ENCODE measurements at places on chromosomes 5 and 9.
A peak's percentile ranks its signal among the peaks of the same experiment; 100 is the strongest.

- DNase-seq, result no peak
These were observed 82.5 kb downstream of the CSNK1G3 start for GRCh38 chr5:123594434-123594833.

DNA sequence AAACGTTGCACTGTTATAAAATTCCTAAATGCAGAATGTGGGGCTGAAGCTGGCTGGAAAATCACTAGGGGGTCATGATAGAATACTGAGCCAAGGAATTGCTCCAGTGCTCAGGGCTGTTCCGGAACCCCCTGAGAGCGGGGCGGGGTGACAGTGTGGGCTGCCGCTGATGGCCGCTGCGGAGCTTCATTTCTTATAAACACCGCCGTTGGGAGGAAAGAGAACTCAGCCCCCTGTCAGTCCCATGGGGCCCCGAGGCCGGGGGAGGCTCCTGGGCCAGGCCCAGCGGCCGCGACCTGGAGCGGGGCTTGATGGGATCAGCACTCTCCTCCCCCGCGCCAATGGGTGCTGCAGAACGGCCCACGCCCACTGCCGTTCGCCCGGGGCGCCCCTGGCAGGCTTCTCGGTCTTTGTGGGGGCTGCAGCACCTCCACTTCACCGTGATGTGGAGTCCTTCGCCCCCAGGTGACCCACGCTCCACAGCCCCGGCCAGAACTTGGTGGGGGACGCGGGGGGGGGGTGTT lies 5.2 kb upstream of the IRF1 start:
- peak; percentile 75 for DNase-seq

- no peak for DNase-seq
These were observed 113.3 kb upstream of the RAD23B start for GRCh38 chr9:107169796-107170195.

DNA sequence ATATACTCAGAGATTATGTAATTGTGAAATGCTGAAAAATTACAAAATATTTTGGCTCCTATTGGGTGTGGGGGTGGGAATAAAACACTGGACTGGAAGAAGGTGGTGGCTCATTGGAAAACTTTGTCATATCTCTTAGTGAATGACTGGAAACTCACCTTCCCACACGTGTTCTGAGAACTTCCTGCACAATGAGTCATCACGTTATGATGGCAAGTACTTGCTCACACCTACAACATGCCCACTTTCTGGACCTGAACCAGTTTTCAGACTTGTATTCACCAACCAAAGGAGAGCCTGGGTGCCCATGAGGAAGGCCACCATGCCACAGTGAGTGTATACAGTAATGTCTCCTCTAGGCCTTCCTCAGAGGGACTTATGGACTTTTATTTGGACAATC lies 294.8 kb downstream of the ASTN2 start:
- no peak for DNase-seq

DNA sequence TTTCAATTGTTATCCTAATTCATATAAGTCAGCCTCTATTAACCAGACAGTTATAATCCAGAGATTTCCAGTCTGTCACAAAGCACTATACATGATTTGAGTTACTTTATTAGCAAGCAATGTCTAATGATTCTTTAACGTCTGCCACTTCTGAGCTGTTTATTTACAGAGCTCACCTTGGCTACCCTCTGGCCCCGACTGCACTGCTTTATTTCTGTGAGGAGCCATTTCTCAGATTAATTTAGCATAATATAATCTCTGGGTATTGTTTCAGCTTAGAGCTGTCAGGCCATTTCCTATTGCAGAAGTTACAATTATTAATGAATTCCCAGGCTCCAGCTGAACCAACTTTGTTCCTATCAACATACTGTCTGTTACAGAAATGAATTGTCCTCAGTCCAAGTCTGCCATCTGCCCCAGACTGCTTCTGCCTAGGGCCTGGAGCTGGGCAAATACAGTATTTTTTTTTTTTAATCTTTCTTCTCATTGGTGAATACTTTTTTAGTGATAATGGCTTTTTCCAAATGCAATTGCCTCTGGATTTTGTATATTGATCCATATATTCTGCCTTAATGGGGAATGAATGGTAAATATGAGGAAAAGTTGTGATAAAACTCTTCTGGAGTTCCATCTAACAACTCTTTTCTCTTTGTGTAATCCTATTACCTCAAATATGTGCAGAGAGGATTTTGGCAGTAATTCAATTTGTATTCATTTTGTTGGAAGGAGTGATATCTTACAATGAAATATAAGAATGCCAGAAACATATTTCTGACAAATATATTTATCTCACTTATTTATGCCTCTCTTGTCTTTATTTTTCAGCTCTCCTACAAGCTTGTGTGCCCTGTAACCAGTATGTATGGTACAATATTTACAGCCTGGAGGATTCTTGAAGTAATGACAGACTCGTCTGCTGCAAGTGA lies 104.7 kb downstream of the FOCAD start:
- no peak for DNase-seq

- DNase-seq, result peak; percentile 20
These were observed 96.6 kb downstream of the PCSK1 start for GRCh38 chr5:96336351-96336985.

- DNase-seq, result no peak
These were observed 58.2 kb downstream of the PRDM6 start for GRCh38 chr5:123147128-123147715.

DNA sequence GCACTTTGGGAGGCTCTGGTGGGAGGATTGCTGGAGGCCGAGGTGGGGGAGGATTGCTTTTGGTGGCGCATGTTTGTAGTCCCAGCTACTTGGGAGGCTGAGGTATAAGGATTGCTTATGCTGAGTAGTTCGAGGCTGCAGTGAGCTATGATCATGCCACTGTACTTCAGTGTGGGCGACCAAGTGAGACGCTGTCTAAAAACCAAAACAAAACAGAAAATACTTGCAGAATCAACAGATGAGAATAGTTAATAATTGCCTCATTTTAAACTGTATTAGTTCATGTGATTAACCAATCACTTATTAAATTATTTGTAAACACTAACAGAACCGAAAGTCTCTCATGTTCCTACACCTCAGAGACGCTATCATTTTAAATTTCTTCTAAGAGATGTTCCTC lies 118.1 kb downstream of the CCDC171 start:
- DNase-seq, result no peak

GRCh38 chr9:17402309-17402708 lies 176.6 kb upstream of the SH3GL2 start:
- DNase-seq, result no peak

DNA sequence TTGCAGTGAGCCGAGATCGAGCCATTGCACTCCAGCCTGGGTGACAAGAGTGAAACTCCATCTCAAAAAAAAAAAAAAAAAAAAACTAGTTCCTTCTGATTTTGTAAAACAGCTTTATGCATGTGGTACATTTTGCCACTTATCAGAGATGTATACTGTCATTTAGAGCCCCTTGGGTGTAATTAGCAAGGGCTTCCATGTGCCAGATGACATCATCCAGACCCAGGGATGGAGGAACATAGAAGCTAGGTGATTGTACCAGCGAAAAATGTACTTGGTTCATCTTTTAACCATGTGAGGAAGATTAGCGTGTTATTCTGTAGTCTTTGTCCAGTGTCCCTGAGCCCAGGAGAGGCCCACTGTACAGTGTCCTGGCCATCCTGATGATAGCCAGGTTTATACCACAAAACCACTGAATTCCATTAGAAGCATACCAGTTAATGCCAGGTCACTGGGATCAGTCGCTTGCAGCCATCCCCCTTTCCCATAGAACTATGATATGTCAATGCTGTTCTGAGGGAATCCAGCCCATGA lies 239.3 kb upstream of the SGCD start:
- no peak for DNase-seq

Data from stimulated activated CD4-positive, alpha-beta T cell treated with anti-CD3 and anti-CD28 coated beads, TNF-alpha, amount 100 ng/mL, for 24 hours (primary cell).